ENCODE measurements at places on chromosomes 3 and 15.

- H3K27me3 ChIP-seq, result no peaks in the 10 kb centered on the region
- H3K4me1 ChIP-seq, result peaks cover 27% of the 10 kb centered on the region
- H3K36me3 ChIP-seq, result no peaks in the 10 kb centered on the region
- no peak overlapping the region for H3K4me3 ChIP-seq
These were observed 4.3 kb upstream of the TSEN2 start for GRCh38 chr3:12479919-12480427.

- H3K4me1 ChIP-seq, result peaks cover 13% of the 10 kb centered on the region
- no peak overlapping the region for H3K27ac ChIP-seq
- no peak overlapping the region for H3K4me3 ChIP-seq
- no peak for ATAC-seq
- no peaks in the 10 kb centered on the region for H3K36me3 ChIP-seq
- no peaks in the 10 kb centered on the region for H3K27me3 ChIP-seq
These were observed 7.0 kb upstream of the DMXL2 start for GRCh38 chr15:51629612-51630011.

DNA sequence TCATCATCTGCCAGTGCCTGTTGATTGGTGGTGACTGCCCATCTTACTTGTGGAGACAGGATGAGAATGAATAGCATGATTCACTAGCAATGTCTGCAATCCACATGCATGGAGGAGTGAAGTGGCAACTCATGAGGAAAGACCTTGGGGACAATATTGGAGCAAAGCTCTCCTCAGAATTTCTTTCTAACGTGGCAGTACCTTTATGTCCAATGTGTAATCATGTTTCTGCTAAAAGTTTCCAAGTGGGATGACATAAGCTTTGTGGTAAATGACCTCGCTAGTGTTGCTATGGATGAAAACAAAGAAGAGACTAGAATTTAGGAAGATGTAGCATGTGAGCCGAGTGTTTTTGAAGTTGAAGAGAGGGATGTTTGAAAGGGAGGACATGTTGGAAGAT lies 117.8 kb downstream of the CPNE4 start:
- no peak for ATAC-seq
- H3K27ac ChIP-seq, result no peak overlapping the region
- H3K4me1 ChIP-seq, result no peaks in the 10 kb centered on the region
- H3K27me3 ChIP-seq, result no peaks in the 10 kb centered on the region

- ATAC-seq, result no peak
- no peaks in the 10 kb centered on the region for H3K27me3 ChIP-seq
- H3K4me3 ChIP-seq, result no peak overlapping the region
- peaks cover 8% of the 10 kb centered on the region for H3K4me1 ChIP-seq
- H3K36me3 ChIP-seq, result peaks cover 47% of the 10 kb centered on the region
These were observed 23.6 kb downstream of the KCNMB3 start for GRCh38 chr3:179227349-179227748.

- H3K27me3 ChIP-seq, result no peaks in the 10 kb centered on the region
- no peaks in the 10 kb centered on the region for H3K4me1 ChIP-seq
- peaks cover under 1% of the 10 kb centered on the region for H3K36me3 ChIP-seq
These were observed 228.1 kb downstream of the FEZF2 start for GRCh38 chr3:62145086-62145757.

GRCh38 chr3:106185949-106186348 lies 317.1 kb upstream of the CBLB start:
- ATAC-seq, result no peak
- peaks cover 15% of the 10 kb centered on the region for H3K4me1 ChIP-seq
- no peaks in the 10 kb centered on the region for H3K36me3 ChIP-seq
- H3K27me3 ChIP-seq, result no peaks in the 10 kb centered on the region

DNA sequence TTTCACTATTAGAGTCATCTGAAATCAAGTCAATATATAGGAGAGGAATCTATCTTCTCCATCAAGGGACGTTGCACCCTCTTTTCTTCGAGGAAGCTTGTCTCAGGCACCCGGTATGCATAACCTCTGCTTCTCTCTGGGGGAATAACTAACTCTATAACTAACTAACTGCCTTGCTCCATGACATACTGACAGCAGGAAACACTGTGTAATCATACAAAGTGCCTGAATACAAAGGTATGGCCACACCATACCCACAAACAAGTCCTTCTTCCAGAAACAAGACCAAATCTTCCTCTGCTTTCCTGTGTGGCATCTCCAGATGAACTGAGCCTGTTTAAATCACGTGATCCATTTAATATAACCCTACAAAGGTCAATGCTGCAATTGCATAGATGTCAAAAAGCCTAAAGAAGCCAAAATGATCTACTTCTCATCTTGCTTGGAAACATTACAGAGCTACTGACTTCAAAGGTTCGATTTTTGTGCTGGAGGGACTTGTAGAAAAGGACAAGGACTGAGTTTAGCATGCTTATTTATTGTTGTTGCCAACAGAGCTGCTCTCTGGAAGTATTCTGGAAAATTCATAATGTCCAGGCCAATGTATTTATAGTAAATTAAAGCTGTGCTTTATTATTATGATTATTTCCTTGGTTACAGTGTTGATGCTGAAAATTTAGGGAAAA lies 380.5 kb downstream of the FOXP1 start:
- ATAC-seq, result no peak
- H3K4me3 ChIP-seq, result no peak overlapping the region
- H3K27me3 ChIP-seq, result no peaks in the 10 kb centered on the region
- H3K4me1 ChIP-seq, result peaks cover 36% of the 10 kb centered on the region

DNA sequence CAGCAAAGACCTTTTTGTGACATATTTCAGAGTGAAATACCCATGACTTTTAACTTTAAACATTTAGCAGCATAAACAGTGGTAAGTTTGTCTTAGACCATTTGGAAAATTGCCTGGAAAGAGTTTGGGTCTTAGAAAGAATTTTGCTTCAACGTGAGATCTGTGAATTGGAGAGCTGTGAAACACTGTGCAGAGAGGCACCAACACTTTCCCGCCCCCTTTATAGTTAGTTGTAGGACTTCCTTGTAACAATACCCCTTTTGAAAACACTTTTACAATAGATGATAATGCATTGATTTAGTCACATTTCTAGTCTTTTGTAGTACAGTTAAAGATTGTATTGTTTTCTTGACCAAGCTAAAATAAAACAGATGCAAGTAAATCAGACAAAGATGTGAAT lies 43.5 kb upstream of the MBNL1 start:
- no peak overlapping the region for H3K27ac ChIP-seq
- H3K4me3 ChIP-seq, result no peak overlapping the region
- H3K4me1 ChIP-seq, result peaks cover 45% of the 10 kb centered on the region
- H3K27me3 ChIP-seq, result no peaks in the 10 kb centered on the region
- no peak for ATAC-seq

- H3K27ac ChIP-seq, result no peak overlapping the region
- no peak for ATAC-seq
- no peaks in the 10 kb centered on the region for H3K36me3 ChIP-seq
- H3K4me3 ChIP-seq, result no peak overlapping the region
- no peaks in the 10 kb centered on the region for H3K4me1 ChIP-seq
- H3K27me3 ChIP-seq, result peaks cover 65% of the 10 kb centered on the region
These were observed 7.1 kb downstream of the TJP1 start for GRCh38 chr15:29815000-29815710.
